ENCODE measurements at places on chromosomes 11 and 22.

GRCh38 chr22:27959335-27960090 is 40.5 kb upstream of the PITPNB start:
- DNase-seq: no peak

GRCh38 chr22:18987765-18988164 is 51.7 kb upstream of the PRODH start:
- no peak for DNase-seq

DNA sequence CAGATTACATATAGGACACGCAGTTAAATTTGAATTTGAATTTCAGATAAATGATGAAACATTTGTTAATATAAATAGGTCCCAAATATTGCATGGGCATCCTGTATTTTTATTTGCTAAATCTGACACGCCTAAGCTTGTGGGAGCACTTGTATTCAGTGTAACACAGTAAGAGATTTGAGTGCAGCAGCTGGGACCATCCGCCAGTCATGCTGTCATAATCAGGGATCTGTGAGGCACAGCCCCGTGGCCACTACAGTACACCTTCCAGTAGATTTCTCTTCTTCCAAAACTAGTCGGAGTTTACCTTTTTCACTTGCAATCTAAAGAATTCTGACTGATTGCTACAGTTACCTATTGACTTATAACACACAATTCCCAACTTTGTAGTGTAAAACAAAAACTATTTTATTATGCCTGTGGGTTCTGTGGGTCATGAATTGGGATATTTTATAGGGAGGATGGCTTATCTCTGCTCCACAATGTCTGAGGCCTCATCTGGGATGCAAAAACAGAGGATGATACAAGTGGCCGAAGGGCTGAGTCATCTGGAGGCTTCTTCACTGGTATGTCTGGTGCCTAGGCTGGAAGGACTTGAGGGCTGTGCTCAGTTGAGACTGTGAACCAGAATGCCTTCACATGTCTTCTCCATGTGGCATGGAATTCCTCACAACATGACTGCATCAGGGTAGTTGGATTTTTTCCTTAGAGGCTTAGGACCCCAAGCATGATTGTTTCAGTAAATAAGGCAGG is 74.1 kb downstream of the PRSS23 start:
- DNase-seq: no peak

- DNase-seq: no peak
Observed at GRCh38 chr11:116148645-116149044, 624.1 kb downstream of the BUD13 start.

DNA sequence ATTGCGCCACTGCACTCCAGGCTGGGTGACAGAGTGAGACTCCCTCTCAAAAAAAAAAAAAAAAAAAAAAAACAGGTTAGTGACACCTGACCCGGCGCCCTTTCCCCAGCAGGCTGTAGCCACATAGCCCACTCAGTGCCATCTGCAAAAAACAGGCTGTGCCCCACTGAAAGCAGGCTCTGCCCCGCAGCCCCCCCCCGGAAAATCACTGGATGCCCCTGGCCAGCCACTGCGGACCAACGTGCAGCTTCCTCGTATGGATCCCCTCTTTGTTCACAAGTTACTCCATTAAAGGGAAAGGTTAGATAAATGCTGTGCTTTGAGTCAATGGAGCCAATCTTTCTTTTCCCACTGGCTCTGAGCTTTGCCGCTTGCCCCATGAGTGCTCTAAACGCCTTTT is 660.3 kb downstream of the TBC1D22A start:
- DNase-seq: no peak

- DNase-seq: no peak
Observed at GRCh38 chr22:44340271-44341239, 27.8 kb upstream of the SHISAL1 start.

GRCh38 chr11:126267650-126268049 is 1.0 kb downstream of the SRPRA start:
- no peak for DNase-seq

DNA sequence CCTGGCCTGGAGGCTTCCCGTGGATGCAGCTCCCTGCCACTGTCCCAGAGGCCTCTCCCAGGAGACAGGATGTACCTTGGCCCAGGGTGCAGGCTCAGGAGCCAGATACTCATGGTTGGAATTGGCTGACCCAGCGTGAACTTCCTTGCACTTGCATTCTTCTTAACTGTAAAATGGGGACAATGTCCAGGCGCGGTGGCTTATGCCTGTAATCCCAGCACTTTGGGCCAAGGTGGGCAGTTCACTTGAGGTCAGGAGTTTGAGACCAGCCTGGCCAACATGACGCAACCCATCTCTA is 20.1 kb upstream of the ST3GAL4 start:
- no peak for DNase-seq

- DNase-seq: no peak
Observed at GRCh38 chr11:77449060-77449521, 24.8 kb downstream of the PAK1 start.

DNA sequence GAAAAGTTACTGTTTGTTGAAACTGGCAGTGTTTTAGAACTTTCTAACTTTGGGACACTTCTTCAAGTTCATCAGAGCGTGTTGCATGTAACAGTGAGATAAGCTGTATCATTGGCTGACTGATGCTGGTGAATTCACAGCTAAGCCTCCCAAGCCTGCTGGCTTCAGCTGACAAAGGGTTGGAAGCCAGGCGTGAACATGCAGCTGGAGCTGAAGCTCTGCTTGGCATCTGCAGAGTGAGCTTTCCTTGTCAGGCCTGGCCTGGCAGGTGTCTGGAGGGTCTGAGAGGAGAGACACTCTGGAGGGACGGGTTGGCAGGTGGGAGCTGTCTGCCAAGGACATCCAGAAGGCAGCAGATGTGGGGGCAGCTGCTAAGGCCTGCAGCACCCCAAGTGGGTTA is 1.5 kb downstream of the AMPD3 start:
- DNase-seq: no peak

GRCh38 chr11:115084231-115084630 is 405.9 kb downstream of the NXPE2 start:
- no peak for DNase-seq

- no peak for DNase-seq
Observed at GRCh38 chr11:44879432-44879831, 71.3 kb downstream of the TP53I11 start.

GRCh38 chr11:117465236-117465997 is 137.8 kb downstream of the CEP164 start:
- DNase-seq: no peak

DNA sequence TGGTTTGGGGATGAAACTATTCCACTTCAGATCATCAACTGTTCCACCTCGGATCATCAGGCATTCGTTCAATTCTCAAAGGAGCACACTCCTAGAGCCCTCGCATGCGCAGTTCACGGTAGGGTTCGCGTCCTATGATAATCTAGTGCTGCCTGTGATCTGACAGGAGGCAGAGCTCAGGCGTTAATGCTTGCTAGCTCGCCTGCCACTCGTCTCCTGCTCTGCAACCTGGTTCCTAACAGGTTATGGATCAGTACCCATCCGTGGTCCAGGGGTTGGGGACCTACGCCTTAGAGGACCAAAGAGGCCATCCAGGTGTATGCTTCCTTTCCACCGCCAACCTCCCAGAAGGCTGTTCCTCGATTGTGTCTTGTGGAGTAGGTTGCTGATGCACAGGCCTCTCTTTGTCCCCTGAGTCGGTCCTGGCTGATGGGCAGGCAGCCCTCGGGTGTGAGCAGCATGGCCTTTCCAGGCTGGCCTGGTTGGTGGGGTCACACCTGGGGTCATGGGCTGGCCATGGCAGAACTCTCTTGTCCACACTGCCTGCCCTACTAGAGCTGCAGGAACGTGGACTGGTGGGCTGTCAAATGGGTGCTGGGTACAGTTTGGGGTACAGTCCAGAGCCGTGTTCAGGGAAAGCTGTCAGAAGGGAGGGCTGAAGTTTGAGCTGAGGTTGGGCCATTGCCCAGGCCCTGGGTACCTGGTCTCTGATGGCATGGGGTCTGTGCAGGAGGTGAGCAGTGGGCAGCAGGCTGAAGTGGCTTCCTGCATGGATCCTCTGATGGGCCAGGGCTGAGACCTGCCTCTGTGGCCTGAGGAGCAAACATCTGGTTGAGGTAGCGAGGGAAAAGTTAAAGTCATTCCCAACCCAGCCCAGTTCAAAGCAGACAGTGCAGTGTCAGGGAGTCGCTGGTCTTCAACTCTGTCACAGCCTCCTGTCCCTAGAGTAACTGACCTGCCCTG is 11.1 kb downstream of the PRDM11 start:
- DNase-seq: no peak

- no peak for DNase-seq
Observed at GRCh38 chr11:38266691-38267090, 1668.7 kb upstream of the RAG2 start.

GRCh38 chr11:108019870-108020540 is 11.3 kb downstream of the CUL5 start:
- DNase-seq: no peak

DNA sequence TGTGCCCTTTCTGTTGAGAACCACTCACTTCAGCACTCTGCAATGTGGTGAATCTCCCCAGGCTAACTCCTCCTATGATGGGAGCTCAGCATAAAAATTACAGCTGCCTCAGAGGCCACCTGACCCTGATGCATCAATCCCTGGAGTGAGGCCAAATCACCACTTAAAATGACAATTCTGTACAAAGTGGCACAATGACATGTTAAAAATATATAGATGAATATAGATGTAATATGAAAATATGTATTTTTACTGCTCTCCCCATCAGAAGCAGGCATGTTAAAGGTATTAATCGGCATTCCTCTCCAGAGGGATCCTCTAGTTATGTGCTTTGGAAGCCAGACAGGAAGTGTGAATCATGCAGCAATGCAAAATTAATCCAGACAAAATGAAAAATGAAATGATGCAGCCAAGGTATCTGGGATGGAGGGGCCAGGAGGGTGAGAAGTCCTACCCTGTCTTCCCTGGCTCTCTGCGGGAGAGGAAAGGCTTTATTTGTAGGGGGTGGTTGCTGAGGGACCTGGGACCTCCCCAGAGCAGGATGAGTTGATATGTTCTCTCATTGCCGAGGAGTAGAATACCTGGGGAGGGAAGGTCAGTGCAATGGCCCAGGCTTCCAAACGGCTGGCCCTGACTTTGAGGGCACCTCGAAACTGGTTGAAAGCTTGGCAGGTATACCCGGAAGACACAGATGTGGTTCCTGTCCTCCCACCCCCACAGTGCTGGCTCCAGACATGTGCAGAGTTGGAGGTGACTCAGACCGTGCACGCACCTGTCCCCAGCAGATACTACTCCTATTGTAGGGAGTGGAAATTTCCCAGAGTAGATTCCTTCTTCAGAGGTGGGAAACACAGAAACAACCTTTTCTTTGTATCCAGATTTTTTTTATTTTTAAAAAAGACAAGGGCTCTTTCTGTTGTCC is 347.9 kb upstream of the NCAM1 start:
- no peak for DNase-seq

DNA sequence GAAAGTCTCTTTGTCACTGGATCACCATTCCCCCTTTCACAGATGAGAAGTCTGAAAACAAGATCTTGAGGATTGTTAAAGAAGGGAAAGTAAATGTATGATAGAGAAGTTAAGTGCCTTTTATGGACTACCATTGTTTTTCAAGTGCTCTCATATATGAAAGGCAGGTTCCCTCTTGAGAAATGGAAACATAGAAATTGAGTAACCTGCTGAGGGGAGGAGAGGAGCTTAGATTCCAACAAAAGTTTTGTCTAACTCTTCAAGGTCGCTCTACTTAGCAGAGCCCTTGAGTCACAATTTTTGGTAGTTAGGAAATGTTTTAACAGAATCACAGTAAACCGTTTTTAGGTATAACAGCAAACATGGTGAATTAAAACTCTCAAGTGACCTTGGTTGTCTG is 80.1 kb downstream of the SVIP start:
- DNase-seq: no peak

- no peak for DNase-seq
Observed at GRCh38 chr22:37607935-37608476, 628 bp upstream of the GGA1 start.

GRCh38 chr22:47201186-47201995 is 438.9 kb downstream of the TBC1D22A start:
- no peak for DNase-seq

GRCh38 chr11:105907319-105907718 is 114.7 kb downstream of the MSANTD4 start:
- DNase-seq: no peak

DNA sequence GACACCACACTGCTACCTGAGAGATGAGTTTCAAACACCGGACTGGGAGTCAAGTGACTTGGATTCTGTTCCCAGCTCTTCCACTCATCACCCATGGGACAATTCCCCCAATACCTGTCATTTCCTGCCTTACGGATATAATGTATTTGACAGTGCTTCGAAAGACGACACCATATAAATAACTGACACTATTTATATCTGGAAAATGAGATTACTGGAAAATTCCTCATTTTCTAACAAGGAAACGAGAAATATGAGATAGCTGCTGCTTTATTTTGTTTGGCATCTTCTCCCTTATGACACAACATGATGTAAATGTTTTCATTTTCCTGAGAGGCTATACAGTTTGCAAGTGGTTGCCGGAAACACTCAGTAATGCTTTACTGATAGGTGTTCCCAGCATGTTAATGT is 8.6 kb downstream of the HSCB start:
- no peak for DNase-seq

- DNase-seq: no peak
Observed at GRCh38 chr11:44915621-44916020, 35.1 kb downstream of the TP53I11 start.

All from stimulated activated CD4-positive, alpha-beta T cell treated with anti-CD3 and anti-CD28 coated beads, Interleukin-1b, Interleukin-23, amount 100 ng/mL, for 4 hours (primary cell).